Stimulated activated CD8-positive, alpha-beta memory T cell treated with anti-CD3 and anti-CD28 coated beads, Interleukin-7, amount 100 ng/mL, for 1 hour (primary cell): ENCODE measurements at places on chromosomes 2 and 18.

- DNase-seq, result no peak
Observed at GRCh38 chr18:48230467-48231113, 178.6 kb downstream of the ZBTB7C start.

DNA sequence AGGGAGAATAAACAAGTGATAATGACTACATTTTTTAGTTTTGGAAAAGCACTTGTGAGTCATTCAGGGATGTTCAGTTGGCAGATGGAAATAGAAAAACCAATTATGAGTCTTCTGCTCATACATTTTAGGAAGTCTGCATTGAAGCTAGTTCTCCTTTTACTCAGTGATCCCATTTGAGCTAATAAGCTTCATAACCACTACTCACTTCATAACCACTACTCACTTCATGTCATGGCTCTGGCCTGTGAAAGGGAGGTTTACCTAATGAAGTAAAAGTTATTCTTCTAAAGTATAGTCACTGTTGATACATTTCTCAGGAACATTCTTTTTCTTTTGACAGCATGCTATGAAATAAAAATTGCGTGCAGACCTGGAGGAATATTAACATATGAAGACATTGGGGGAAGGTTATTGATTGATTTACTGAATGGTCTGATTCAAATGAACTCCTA lies 948.7 kb downstream of the TSN start:
- no peak for DNase-seq

DNA sequence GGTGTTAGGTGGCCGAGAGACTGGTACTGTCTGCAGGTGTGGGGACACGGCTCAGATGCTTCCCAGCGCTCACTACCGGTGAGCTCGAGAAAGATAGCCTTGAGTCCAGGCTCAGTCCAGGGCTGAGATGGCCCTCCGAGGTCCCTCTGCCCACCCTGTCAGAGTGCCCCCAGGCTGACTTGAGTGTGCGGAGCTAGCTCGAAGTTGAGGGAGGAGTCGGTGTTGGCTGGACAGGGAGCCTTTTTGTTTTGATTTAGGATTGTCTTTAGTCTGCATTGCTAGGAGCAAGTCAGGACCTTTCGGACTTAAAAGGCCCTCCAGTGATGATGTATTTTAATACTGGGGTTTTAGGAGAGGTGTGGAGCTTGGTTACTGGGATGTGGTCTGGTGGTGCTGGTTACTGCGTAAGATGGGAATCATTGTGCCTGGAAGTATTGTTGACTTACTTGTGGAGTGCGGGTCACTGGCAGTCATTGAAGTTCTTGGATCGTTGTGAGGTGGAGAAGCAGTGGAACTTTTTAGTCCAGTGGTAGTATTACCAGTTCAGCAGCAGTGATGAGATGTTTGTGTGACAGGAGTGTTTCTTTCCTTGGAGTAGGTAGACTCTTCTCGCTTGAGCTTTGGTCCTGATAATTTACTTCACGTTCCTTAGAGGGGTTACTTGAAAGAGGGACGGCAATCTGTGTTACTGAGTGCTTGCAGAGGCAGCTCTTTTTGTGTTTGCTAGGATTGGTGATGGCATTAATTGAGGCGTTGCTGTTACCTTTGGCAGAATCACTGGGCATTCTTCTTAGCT lies 633 bp downstream of the KIAA1328 start:
- DNase-seq, result no peak

DNA sequence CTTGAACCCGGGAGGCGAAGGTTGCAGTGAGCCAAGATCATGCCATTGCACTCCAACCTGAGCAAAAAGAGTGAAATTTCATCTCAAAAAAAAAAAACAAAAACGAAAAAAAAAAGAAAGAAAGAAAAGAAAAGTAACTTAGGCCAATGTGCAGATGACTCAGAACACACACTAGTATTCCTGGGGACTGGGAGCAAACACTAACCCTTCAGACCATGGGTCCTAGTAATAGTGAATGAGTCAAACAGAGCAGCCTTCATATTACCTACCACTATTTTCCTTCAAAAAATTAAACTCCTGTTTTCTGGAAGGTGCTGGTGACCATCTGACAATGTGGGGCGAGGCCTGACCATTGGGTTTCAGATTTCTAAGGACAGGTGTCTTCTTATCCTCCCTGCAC lies 253.4 kb downstream of the PIEZO2 start:
- DNase-seq, result no peak

DNA sequence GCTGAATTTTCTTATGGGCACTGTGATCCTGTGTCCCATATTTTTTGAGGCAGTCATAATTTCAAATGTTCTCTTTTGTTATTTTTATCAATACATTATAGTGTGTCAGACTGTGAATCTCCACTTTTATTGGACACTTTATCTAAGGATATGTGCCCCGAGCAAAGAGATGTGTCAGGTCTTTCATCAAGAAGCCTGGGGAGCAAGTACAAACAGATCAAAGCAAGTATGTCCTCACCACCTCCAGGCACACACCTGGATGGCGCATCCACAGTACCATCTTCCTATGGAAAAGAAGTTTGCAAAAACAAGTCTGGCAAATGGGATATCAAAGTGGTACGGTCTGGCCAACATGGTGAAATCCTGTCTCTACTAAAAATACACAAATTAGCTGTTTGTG lies 81.0 kb upstream of the ZNF236 start:
- DNase-seq, result no peak

GRCh38 chr2:144348846-144349245 lies 171.1 kb downstream of the ZEB2 start:
- no peak for DNase-seq

GRCh38 chr18:35524226-35524625 lies 26.5 kb upstream of the INO80C start:
- no peak for DNase-seq

GRCh38 chr2:109211315-109211714 lies 82.3 kb downstream of the SH3RF3 start:
- DNase-seq, result no peak

DNA sequence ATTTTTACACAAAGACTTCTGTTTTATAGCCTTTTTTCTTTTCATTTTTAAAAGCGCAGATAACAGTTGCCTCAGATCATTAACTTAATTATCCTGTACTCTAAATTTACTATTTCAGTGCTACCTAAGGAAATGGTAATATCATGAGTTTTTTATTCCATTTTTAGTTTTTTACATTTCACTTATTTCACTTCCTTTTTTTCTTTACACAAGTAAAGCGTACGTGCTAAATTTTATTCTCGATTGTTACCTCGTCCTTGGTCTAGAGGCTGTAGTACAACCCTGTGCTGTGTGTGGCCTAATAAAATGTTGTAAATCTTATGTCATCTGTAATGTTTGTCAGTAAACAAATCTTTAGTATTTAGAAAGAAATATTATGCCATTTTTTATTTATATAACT lies 49.2 kb downstream of the CRIM1 start:
- no peak for DNase-seq

GRCh38 chr2:31253356-31254131 lies 19.6 kb downstream of the EHD3 start:
- DNase-seq, result no peak

- DNase-seq, result no peak
Observed at GRCh38 chr2:41937921-41938708, 109.7 kb upstream of the PKDCC start.

DNA sequence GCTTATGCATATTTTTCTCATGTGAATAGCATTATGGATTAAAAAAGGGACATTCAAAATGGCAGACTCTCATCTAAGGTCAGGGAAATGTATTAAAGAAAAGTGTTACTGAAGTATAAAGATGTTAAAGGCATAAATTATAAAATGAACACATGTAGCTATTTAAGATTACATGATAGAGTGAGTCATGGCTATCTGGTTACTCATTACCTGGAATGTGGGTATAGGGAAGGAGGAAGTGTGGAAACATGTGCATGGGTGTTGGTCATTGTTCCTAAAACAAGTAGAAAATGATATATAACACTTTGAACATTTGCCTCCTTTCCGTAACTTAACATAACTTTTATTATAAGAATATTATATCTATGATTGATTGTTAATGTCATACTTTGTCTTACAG lies 66.4 kb downstream of the MYO1B start:
- DNase-seq, result no peak

DNA sequence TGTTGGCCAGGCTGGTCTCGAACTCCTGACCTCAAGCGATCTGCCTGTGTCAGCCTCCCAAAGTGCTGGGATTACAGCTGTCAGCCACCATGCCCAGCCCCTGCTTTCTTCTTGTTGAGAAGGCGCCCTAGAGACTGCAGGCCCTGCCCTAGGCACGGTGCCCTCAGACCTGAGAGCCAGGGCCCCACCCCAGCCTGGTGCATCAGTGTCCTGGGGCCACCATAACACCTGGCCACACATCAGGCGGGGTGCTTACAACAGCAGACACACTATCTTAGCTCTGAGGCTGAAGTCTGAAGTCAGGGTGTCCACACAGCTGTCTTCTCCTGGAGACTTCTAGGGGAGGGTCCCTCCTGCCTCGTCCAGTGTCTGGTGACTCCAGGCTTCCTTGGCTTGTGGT lies 120.6 kb downstream of the NDUFA10 start:
- no peak for DNase-seq

- no peak for DNase-seq
Observed at GRCh38 chr2:198596985-198597384, 792.6 kb downstream of the PLCL1 start.

DNA sequence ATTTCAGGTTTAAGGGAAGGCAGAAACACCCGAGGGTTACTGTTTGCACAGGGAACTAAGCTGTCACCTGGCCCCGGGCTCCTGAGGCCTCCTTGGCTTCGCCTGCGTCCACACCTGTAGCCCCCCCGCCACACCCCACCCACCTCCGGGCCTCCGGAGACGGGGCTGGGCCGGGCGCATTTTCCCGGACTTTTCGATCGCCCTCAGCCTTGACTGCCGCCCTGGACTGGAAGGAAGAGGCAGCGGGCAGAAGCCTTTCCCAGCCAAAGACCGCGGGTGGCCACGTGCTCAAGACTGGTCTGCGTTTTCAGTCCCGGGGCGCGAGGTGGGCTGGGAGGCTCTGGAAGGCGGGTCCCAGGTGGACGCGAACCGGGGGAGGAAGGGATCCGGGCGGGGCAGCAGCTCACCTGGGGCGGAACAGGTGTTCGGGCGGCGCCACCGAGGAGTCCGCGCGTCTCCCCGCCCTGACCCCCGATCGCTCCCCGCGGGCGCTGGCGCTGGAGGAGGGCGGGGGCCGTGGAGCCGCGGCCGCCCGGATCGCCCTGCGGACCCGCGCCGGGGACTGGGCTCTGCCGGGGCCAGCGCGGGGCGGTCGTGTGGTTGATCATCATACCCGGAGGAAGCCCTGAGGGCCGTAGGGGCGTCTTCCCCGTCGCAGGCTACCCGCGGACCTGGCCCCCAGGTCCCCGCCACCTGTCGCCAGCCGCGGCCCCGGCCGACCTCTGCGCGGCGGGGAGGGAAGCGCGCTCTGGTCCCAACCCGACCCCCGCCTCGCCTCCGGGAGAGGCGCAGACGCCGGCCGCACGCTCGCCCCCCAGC lies 3.2 kb downstream of the ID2 start:
- no peak for DNase-seq

DNA sequence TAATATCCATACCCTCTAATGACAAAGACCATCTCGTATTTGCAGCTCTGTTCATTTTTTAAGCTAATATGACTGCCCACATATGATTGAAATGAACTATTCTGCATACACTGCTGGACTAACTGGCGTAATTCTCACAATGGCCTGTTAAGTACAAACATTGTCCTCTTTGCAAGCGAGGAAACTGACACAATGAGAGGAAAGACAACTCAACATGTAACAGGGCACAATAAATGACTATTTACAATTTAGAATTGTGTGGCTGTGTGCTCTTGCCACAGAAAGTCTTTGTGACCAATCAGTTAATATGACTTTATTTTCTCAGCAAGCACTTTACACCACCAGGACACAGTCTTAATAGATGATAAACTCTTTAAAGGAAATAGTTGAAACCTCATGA lies 498.0 kb downstream of the CNTNAP5 start:
- DNase-seq, result no peak

- no peak for DNase-seq
Observed at GRCh38 chr2:177325554-177325953, 61.0 kb upstream of the NFE2L2 start.
